WTC11 (cell line): ENCODE measurements at places on chromosomes 5 and 9.

DNA sequence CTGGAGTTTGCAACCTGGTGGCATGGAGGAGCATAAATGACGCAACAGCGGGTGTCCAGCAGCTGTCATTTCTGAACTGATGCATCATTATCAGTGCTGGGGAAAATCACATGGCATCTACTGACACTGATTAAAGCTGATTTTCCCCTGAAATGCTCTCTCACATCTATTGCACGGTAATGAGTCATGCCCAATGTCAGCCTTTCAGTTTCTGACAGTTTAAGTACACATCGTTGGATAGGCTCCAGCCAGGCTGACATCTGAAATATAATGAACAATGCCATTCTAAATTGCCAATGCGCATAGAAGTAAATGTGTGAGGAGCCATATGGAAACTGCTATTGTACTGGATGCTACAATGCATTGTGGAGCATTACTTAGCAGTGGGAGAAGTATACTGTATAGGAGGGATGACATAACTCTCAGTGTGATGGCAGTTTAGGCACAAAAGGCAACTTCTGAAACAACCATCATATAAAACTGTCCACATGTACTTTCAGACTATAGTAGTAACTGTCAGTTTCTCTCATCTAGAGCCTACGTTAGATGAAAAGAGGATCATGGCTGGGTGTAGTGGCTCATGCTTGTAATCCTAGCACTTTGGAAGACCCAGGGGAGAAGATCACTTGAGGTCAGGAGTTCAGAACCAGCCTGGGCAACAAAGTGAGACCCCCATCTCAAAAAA is 389.3 kb upstream of the DMAC1 start:
- DNase-seq: no peak

DNA sequence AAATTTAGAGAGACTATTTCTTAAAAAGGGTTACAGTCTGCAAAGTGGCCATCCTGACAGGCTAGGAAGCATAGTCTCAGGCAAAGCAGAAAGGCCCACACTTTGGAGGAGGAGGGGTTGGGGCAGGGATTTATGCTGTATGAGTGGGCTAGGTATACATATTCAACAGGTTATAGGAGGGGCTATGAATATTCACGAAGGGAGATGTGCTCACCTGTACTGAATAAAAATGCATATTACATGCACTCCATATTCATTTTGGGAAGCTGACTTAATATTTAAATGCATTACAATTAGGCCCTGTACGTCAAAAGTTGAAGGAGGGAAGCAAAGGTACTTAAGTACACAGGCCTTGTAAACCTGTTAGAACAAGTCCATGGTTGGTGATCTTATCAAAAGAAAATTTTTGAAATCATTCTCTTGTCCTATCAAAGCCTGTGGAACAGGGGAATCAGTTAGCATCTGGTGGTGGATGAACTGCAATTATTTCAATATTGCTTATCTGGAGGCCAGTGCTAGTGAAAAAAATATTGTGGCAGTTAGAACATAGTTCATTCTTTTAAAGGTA is 1.6 kb downstream of the CENPP start:
- DNase-seq: no peak

GRCh38 chr9:97906236-97906831 is 16.0 kb downstream of the TRMO start:
- no peak for DNase-seq

DNA sequence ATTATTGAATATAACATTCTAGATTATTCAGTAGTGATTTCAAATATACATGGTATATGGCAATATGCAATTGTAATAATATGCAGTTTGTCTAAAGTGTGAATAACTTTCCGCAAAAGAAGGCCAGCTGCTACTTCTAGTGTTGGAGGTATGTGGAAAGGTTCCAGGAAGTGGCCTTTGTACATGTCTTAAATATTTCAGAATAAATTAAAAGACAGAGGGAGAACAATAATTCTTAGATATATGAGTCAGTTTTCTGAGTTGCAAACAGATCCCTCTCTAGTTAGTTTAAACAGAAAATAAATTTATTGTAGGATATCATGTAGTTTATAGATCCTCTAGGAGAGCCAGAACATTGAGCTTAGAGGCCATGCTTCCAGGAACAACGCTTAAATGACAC is 210.8 kb upstream of the ELL2 start:
- no peak for DNase-seq

- no peak for DNase-seq
These were observed 322.9 kb downstream of the SLIT3 start for GRCh38 chr5:168978015-168978414.

DNA sequence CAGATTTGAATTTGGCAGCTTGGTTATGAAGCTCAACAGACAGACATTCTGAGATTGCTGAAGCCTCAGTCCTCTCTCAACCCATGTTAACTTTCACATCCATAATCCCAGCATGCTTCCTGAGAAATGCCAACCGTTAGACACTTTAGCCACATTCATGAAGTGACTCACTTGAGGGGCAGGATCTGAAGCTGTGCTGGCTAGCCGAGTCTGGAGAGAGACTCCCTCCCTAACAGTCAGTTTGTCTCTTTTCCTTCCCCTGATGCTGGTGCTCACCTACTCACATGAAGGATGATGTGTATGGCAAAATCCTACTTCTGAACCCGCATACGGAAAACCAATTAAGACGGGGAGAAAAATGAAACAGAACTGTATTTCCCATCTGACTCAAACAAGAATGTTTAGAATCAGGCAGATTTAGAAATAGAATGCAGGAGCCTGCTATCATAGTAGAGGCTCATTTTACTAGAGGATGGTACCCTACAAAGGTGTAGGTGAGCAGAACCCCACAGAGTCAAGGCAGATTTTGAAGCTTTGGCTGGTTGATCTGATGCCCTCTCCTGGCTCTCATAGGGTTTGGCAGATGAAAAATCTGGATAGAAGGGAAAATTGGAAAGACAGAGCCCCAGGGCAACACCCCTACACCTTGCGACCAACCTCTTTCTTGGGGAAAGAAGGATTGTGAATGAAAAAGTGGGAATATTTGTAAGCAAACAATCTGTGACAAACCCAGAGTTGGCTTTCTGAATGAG is 150.9 kb upstream of the LHFPL2 start:
- DNase-seq: no peak

GRCh38 chr9:121725008-121725775 is 73.8 kb downstream of the DAB2IP start:
- DNase-seq: no peak

GRCh38 chr9:93263334-93264229 is 79.6 kb downstream of the WNK2 start:
- no peak for DNase-seq
